CD4-positive, CD25-positive, alpha-beta regulatory T cell (primary cell): ENCODE measurements at places on chromosomes 7 and 10.
A peak's percentile ranks its signal among the peaks of the same experiment; 100 is the strongest.

DNA sequence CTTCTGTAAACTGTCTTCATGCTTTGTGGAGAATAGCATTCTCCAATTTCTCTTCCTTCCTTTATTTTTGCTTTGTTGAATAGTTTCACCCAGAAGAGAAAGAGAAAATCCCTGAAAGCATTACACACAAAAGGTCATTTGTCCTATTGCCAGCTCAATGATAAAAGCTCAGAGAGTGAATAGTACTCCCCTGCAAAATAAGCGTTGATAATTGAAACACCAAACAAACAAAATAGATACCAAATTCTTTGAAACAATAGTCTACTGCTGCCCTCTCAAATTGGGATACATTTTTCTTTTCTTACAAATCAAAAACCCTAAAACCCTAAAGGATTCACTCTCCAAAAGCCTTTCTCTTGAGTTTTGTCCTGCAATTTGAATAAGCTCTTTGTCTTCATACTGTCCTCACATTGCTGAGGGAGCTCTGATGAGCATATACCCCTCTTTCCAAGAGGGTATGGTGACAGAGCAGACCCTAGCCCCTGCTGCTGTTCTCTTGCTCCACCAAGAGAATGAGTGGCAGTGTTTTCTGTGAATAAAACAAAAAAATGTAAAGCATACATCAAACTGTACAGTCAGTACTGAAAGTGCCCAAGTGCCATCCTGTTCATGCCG, 134.4 kb downstream of the CSTF2T start:
- DNase-seq = no peak
- H3K27me3 ChIP-seq = no peaks in the 10 kb centered on the region
- H3K36me3 ChIP-seq = no peaks in the 10 kb centered on the region
- H3K4me3 ChIP-seq = no peak overlapping the region

- H3K27ac ChIP-seq = no peak overlapping the region
- H3K27me3 ChIP-seq = no peaks in the 10 kb centered on the region
- H3K4me3 ChIP-seq = no peak overlapping the region
- no peaks in the 10 kb centered on the region for H3K4me1 ChIP-seq
- no peaks in the 10 kb centered on the region for H3K36me3 ChIP-seq
Observed at GRCh38 chr7:66016131-66016461, 34.1 kb upstream of the GUSB start.

DNA sequence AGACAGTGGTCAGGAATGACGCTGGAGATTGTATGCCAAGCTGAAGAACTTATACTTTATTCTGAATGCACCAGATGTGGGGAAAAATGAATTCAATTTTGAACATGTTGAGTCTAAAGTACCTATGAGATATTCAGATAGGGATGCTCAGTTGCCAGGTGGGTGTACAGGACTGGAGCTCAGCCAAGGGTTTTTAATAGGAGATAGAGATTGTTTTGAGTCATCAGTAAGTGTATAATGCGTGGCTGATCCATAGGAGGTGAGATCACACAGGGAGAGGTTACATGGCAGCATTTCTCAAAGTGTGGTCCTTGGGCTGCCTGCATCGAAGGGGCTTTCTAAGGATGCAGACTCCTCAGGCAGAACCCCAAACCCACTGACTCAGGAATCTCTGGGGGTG, 6.8 kb upstream of the HIPK2 start:
- H3K4me1 ChIP-seq = no peaks in the 10 kb centered on the region
- H3K27me3 ChIP-seq = peaks cover 47% of the 10 kb centered on the region
- no peaks in the 10 kb centered on the region for H3K36me3 ChIP-seq
- H3K27ac ChIP-seq = no peak overlapping the region

- H3K27me3 ChIP-seq = no peaks in the 10 kb centered on the region
- no peak for DNase-seq
- no peak overlapping the region for H3K4me3 ChIP-seq
- no peak overlapping the region for H3K27ac ChIP-seq
- no peaks in the 10 kb centered on the region for H3K36me3 ChIP-seq
Observed at GRCh38 chr7:111108000-111108399, 17.1 kb downstream of the LRRN3 start.

GRCh38 chr10:65423043-65423442, 1502.8 kb upstream of the LRRTM3 start:
- no peaks in the 10 kb centered on the region for H3K4me1 ChIP-seq
- no peak overlapping the region for H3K4me3 ChIP-seq
- H3K27ac ChIP-seq = no peak overlapping the region
- H3K36me3 ChIP-seq = no peaks in the 10 kb centered on the region
- no peaks in the 10 kb centered on the region for H3K27me3 ChIP-seq

DNA sequence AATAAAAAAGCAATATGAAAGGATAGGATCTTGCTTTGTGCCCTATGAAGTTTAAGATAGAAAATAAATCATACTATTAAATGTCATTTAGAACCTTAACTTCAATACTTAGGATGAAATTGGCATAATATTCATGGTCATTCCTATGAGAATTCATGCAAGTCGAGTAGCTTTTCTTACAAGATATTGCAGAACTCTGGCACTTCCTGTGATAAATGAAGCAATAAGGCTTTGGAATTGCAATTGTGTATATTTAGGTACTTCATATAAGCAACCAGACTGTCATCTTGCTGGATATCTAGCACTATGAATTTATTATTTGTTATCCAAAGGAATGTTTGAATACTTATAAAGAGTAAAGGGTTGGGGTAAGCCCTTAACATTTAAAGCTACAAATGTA, 116.5 kb downstream of the ZNF438 start:
- H3K36me3 ChIP-seq = no peaks in the 10 kb centered on the region
- no peaks in the 10 kb centered on the region for H3K4me1 ChIP-seq
- no peak overlapping the region for H3K4me3 ChIP-seq
- no peak for DNase-seq
- H3K27me3 ChIP-seq = no peaks in the 10 kb centered on the region

- H3K27ac ChIP-seq = no peak overlapping the region
- H3K36me3 ChIP-seq = no peaks in the 10 kb centered on the region
- H3K4me3 ChIP-seq = no peak overlapping the region
- H3K27me3 ChIP-seq = no peaks in the 10 kb centered on the region
- no peaks in the 10 kb centered on the region for H3K4me1 ChIP-seq
Observed at GRCh38 chr10:37572206-37572605, 285.2 kb downstream of the ZNF248 start.

DNA sequence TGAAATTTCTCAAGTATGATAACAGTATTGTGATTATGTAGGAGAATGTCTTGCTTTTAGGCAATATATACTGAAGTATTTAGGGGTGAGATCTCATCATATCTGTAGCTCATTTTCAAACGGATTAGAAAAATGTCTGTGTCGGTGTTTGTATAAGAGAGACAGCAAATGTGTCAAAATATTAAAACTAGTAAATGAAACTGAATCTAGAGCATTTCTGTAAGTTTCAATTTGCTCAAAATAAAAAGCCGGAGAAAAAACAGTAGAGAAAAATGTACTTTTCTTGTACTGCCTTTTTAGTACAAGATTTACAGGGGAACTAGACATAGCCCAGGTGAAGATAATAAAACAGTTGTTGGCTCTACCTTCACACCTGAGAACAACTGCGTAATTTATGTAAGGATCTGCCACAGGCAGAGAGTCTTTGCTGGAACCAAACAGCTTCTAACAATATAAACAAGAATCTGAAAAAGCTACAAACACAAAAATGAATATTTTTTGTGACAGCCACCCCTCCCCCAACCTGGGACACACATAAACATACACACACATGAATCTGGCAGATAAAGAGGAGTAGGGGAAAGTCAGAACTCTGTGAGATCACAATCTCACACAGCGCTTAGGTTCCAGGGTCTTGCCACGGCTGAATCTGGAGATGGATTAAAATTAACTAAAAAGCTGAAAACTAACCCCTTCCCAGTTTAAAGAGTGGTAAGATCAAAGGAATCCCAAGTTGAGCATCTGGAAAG, 153.3 kb downstream of the AVL9 start:
- DNase-seq = no peak
- no peaks in the 10 kb centered on the region for H3K36me3 ChIP-seq
- H3K27me3 ChIP-seq = peaks cover 8% of the 10 kb centered on the region

- no peak overlapping the region for H3K27ac ChIP-seq
- no peaks in the 10 kb centered on the region for H3K36me3 ChIP-seq
- no peak overlapping the region for H3K4me3 ChIP-seq
- no peak for DNase-seq
Observed at GRCh38 chr10:43891241-43891640, 242.6 kb upstream of the ZNF32 start.

GRCh38 chr10:35347121-35347562, 10.8 kb downstream of the CCNY start:
- no peak for DNase-seq
- H3K4me1 ChIP-seq = peaks cover 6% of the 10 kb centered on the region
- no peaks in the 10 kb centered on the region for H3K36me3 ChIP-seq
- H3K27ac ChIP-seq = no peak overlapping the region

GRCh38 chr10:44498222-44498621, 113.3 kb upstream of the CXCL12 start:
- H3K27ac ChIP-seq = no peak overlapping the region
- no peaks in the 10 kb centered on the region for H3K27me3 ChIP-seq
- H3K4me3 ChIP-seq = no peak overlapping the region
- no peaks in the 10 kb centered on the region for H3K36me3 ChIP-seq
- H3K4me1 ChIP-seq = no peaks in the 10 kb centered on the region
- DNase-seq = no peak

GRCh38 chr7:727104-727805, at the start of gene PRKAR1B:
Gene PRKAR1B, minus strand, starts transcription at chr7:727281. Its CDS starts 15,776 bp downstream, at chr7:711505.
- H3K27me3 ChIP-seq = no peaks in the 10 kb centered on the region
- peak; percentile 68 for DNase-seq
- peaks cover 8% of the 10 kb centered on the region for H3K36me3 ChIP-seq
- H3K27ac ChIP-seq = peak within 1 kb of the TSS; percentile 61
- H3K4me3 ChIP-seq = peak within 1 kb of the TSS; percentile 55

DNA sequence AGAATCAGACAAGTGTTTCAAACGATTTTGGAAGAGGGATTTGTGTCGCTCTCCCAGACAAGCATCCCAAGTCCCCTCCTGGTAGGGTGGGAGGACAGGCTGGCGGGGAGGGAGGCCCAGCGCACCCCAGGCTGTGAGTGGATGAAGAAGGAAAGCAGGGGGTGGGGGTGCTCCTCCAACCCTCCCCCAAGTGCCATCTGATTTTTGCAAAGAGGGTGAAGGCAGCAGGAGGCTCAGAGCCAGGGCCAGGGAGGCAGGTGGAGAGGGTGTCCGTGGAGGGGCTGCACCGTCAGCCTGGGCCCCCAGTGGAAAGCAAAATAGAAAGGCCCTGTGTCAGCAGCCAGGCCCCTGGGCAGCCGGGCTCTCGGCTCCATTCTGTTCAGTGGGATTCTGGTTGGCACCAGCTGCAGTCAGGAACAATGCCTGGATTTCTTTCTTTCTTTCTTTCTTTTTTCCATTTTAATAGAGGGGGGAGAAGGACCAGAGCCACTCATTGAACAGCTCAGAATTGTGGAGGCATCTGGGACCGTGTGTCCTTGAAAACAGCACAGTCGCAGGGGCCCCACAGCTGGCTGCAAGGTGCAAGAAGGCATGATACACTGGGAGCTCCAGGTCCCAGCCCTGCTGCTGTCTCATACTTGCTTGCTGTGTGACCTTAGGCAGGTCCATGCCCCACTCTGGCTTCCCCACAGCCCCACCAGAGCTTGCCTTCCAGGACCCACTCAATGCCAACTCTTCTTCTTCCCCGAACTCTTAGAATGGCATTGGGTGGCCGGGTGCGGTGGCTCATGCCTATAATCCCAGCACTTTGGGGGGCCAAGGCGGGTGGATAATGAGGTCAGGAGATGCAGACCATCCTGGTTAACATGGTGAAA, 7.1 kb upstream of the ZMIZ1 start:
- H3K4me1 ChIP-seq = peaks cover 32% of the 10 kb centered on the region
- DNase-seq = no peak
- H3K4me3 ChIP-seq = no peak overlapping the region

GRCh38 chr10:114131094-114131493, 42.9 kb downstream of the CCDC186 start:
- no peaks in the 10 kb centered on the region for H3K4me1 ChIP-seq
- DNase-seq = no peak
